Left renal cortex interstitium (tissue), 4 donors: ENCODE measurements at places on chromosomes 11 and 22. TPM values are rescaled to one million over a fixed set of nuclear protein-coding genes. Genes with fewer than 3 reads are reported as not detected.

Gene C11orf21
- polyA plus RNA-seq, result 0.79 TPM

DNA sequence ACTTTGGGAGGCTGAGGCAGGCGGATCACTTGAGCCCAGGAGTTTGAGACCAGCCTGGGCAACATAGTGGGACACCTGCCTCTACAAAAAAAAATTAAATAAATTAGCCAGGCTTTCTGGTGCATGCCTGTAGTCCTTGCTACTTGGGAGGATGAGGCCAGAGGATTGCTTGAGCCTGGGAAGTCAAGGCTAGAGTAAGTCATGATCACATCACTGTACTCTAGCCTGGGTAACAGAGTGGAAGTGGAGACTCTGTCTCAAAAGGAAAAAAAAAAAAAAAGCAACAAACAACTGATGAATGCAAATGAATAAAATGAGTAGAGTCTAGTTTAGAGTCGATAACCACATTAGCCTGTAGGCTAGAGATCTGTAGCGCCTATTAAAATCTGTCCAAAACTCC is 3.9 kb upstream of the BCL2L13 start:
- no peak for DNase-seq

DNA sequence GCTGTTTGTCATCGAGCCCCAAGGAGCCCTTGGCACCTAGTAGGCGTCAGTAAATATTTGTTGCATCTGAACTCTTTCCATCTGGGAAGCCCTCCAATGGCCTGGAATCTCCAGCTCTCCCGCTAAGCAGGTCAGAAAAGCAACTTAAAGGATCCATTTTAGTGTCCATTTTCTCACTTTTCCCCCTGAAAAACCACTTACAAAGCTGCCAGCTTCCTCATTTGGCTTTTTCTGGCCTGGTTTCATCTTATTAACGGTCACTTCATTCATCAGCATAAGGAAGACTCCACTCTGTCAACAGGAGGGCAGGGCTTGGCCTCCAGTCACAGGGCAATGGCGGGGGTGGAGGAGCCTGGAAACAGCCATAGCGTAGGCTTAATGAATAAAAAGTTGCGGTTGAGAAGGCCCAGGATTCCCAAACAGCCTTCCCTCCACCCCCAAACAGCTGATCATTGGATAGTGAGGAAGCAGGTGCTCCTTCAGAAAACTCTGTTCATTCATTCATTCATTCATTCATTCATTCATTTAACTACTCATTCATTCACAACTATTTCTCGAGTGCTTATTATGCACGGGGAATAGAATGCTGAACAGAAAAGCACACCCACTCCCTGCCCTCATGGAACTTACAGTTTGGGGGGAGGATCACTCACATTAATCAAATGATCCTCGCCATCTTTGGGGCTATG is 104.5 kb upstream of the RCN1 start:
- no peak for DNase-seq

GRCh38 chr11:122317305-122317704 is 201.3 kb upstream of the BLID start:
- no peak for DNase-seq

- no peak for DNase-seq
These were observed 17.5 kb downstream of the ATG16L2 start for GRCh38 chr11:72831521-72832300.

Gene NR1H3
- 39.6 TPM for polyA plus RNA-seq

DNA sequence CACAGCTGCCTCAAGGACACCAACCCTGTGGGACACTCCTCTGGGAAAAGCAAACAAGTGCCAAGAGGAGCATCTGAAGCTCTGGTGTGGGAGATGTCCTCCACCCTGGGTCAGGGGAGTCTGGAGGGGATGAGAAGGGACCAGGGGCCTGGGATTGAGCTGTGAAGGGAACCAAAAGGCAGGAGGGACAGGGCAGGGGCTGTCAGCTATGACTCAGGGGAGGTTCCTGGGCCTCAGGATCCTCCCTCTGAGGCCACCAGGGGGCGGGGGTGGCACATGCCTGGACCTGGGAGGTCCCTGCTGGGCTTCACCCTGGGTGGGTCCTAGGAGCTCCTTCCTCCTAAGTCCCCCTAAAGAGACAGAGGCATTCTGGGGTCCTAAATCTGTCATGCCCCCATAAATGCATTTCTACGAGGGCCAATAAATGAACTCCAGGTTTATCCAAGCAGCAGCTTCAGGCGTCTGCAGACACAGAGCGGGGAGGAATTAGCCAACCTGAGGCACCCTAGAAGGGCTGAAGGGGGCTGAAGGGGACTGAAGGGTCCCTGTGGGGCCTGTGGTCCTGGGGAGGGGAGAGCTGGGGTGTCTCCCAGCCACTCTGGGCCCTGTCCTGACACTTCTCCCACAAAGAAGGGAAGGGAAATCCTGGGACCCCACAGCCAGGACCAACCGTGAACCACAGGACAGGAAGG is 31.9 kb upstream of the IGLL5 start:
- no peak for DNase-seq

- DNase-seq, result no peak
These were observed 18.2 kb upstream of the FAT3 start for GRCh38 chr11:92206441-92206840.

Gene APOA1
- polyA plus RNA-seq, result 123 TPM

Gene HBD
- polyA plus RNA-seq, result 4.1 TPM

Gene HTR3B
- polyA plus RNA-seq, result 0.08 TPM

Gene OR52H1
- polyA plus RNA-seq, result not detected

DNA sequence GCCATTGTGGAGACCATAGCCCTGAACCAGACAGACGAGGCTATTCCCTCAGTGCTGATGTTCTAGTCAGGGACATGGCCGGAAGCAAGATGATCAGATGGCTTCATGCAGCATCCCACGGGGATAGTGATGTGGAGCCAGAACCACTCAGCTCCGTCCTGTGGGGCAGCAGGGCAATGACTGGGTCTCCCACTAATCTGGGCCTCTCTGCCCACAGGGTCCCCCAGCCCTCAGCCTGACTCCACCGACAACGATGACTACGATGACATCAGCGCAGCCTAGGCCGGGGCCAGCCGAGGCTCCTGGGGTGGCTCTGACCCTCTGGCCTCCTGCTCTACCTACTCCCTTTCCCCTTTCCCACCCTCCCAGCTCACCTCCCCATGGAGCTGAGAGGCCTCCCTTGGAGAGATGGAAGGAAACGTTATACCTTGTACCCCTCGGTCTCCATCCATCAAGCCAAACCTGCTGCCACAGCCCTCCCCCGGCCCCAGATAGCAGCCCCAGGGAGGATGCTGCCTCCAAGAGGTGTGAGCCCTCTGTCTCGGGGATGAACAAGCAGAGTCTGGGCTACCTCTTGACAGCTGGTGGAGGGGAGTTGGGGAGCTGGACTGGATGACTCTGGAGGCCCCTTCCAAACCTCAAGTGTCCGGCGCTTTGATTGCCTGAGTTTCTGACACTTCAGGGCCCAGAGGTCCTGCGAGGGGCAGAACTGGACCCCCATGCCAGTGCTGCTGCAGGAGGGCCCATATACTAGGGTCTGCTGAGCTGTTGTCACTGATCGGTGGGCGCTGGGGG is 47.8 kb downstream of the CD6 start:
- no peak for DNase-seq

Gene GAL3ST3
- polyA plus RNA-seq, result 4.8 TPM

Gene CCDC15
- polyA plus RNA-seq, result 4.3 TPM
